ENCODE measurements at places on chromosomes 11 and 22.

GRCh38 chr11:46270684-46271083, 6.8 kb upstream of the CREB3L1 start:
- no peak for DNase-seq

- no peak for DNase-seq
Measured at GRCh38 chr11:111540114-111540936, at the start of gene LAYN. LAYN (plus strand) TSS chr11:111540720; CDS start chr11:111540844, 124 bp downstream.

DNA sequence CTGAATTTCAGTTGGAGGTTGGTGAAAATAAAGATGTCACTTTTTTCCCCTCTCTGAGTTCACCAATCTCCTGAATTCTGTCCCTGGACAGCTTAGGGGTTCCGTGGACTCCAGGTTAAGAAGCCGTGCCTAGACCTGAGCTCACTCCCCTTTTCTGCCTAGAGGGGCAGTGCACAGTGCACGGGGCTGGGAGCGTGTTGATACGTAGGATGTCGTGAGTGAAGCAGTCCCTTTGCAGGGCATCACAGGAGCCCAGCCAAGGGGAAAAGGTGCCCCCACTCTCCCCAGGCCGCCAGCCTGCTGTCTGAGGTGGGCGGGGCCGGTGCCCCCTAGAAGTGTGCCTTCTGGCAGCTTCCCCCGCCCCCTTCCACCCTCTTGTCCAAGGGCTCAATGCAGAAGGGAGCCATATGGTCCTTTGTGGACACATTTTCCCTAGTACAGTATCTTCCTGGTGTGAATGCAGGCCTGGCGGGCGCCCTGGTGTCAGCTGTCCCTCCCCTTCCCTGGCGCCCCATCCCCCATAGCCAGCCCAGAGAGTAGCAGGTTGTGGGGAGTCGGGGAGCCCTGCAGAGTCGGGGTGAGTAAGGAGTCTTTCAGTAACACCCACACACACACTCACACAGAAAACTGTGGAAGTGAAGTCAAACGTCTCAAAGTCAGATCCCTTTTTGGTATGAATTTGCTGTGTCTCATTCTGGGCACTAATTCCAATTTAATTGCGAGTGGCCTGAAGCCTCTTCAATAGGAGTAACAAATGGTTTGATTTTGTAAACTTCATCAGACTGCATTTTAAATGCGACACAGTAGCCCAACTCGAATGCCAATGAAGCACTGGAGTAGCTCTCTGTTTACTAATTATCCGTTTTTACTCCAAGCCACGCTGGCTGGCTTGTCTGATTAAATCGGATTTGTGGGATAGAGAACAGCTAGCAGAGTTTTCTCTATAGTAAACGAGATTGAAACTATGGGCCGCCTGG, 67.5 kb upstream of the NNMT start:
- peak; percentile 27 for DNase-seq

DNA sequence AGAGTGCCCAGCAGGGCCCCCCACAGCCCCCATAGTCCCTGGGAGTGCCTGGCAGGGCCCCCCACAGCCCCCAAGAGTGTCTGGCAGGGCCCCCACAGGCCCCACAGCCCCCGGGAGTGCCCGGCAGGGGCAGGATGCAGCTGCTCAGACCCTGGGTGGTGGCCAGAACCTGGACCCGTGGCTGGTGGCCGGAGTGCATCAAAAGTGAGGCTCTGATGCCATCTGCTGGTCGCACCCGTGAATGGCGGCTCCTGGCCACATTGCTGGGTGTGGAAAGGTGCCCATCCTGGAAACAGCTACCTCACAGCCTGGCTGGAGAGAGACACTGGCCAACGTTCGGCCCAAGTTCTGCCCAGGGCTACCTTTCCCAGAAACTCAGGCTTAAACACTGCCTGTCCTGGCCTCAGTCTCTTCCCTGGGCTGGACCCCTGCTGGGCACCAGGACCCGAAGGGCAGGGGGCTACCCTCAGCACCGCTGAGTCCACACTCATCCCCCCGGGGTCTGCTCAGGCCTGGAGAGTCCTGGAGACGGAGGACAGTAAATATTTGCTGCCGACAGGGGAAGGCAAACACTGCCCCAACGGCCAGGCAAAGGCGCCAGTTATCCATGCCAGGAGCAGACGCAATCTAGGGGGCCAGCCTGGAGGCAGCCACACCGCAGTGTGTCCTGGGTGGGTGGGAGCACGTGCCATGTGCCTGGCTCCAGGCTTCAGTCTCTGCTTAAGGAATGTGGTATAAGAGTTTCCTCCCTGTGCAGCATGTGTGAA, 4.4 kb downstream of the INS start:
- DNase-seq: no peak

DNA sequence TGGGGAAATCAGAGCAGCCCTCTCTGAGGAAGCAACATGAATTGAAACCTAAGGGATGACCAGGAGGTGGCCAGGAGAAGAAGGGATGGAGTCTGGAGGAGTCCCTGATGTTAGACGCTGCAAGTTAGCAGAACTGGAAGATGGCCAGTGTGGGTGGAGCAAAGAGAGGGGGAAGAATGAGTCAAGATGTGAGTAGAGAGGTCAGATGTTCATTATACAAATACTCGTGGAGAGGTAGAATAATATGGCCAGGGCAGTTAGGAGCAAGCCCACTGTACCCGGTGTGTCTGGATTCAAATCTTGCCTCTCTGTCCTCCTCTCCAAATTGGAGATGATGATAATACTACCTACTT, 242.0 kb downstream of the TENM4 start:
- no peak for DNase-seq

GRCh38 chr11:62671236-62671607, 251 bp upstream of the UQCC3 start:
- DNase-seq: no peak

- DNase-seq: no peak
Measured at GRCh38 chr11:70799386-70799785, 401.1 kb downstream of the CTTN start.

GRCh38 chr11:86891036-86891435, 64.2 kb downstream of the FZD4 start:
- no peak for DNase-seq

DNA sequence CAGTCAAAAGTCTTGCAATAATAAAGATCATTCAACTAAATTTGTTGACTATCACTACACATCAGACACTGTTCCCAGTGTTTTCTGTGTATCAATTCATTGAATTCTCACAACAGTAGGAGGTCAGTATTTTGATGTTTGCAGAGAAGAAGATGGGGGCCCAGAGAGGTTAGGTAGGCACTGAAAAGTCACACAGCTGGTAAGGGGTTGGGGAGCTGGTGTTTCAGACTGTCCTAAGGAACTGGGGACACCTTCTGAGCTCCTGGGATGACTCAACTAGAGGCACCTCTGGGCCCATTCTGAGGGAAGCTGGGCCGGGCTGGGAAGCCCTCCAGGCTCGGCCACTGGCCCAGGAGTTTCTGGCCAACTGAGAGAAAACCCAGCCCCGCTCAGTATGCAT, 180.0 kb downstream of the DSCAML1 start:
- no peak for DNase-seq

DNA sequence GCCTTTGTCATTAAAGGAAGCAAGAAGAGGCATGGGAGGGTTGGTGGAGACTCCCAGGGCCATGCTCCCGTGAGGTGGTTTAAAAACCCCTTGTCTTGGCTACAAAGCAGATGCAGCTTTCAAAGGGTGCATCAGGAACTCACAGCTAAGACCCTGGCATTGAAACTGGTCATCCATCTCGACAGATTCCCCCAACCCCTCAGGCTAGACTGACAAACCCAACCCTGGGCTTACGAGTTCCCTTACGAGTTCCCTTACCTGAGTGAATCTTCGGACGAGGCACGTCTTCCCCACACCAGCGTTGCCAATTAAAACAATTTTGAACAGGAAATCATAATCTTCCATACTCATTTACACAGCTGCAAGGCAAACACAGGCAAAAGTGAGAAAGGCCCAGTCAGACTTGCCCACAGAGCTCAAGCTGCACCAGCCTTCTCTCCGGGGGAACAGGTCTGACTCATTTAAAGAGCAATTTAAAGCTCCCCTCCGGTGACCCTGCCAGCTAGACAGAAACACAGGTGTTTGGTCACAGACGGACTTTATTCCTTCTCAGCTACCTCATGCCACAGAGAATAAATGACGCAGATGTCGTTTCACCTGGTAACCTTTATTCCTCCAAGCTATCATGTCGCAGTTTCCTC, 74.6 kb downstream of the RAB30 start:
- DNase-seq: no peak
